WERI-Rb-1 (cell line): ENCODE measurements at places on chromosomes 1 and 21.

- no peak for DNase-seq
These were observed 35.5 kb downstream of the OVGP1 start for GRCh38 chr1:111392042-111392441.

DNA sequence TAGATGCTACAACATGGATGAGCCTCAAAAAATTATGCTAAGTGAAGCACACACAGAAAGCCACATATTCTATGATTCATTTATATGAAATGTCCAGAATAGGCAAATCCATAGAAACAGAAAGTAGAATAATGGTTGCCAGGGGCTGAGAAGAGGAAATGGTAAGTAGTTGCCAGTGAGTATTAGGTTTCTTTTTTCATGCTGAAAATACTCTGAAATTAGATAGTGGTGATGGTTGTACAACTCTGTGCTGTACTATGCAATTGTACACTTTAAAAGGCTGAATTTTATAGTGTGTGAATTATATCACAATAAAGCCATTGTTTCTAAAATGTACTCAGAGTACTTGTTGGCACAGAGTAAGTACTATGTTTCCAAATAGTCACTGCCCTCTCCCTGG is 15.5 kb upstream of the GFI1 start:
- DNase-seq: no peak

GRCh38 chr1:226069811-226070489 is 7.4 kb downstream of the H3-3A start:
- no peak for DNase-seq

- no peak for DNase-seq
These were observed 27.3 kb downstream of the LY9 start for GRCh38 chr1:160823296-160823695.

DNA sequence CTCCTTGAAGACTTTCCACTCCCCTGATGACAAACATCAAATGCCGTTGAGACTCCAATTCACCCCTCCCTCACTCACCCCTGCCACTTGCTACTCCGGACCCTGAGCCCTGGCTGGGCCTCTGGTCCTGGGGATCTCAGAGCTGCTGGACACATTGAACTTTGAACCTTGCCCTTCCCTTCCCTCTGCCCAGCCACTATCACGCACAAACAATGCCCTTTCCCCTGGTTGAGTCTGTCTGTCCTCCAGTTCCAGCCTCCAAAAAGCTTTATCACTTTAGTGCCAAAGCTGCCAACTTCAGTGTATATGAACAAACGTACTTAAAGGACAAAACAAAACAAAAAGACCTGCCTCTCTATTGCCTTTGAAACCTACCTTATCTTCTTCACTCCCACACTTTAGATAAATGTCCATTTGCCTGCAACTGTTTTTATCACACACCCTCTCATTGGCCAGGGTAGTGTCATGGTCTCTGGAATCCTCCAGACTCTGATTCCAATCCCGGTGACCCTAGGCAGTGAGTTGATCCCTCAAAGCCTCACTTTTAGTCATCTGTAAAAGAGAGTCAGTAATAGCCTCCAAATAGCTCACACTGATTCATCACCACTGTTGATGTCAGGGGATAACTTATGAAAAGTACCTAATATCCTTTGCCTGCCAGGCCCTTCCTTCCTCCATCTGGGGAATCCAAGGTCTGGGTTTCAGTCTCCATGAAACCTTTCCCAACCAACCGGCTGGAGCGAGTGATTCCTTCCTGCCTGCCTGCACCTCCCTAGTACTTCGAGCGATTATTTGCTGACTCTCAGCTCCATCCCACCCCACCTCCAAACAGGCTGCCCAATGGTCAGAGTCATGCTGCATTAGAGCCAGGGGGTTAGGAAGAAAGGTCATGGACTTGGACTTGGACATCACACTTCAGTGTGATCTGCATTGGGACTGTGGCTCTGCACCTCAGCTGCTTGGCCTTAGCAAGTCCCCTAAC is 15.9 kb upstream of the SPOCD1 start:
- DNase-seq: no peak

GRCh38 chr1:222129041-222129440 is 387.2 kb upstream of the DUSP10 start:
- no peak for DNase-seq

GRCh38 chr1:182066934-182067333 is 5.4 kb upstream of the ZNF648 start:
- no peak for DNase-seq

DNA sequence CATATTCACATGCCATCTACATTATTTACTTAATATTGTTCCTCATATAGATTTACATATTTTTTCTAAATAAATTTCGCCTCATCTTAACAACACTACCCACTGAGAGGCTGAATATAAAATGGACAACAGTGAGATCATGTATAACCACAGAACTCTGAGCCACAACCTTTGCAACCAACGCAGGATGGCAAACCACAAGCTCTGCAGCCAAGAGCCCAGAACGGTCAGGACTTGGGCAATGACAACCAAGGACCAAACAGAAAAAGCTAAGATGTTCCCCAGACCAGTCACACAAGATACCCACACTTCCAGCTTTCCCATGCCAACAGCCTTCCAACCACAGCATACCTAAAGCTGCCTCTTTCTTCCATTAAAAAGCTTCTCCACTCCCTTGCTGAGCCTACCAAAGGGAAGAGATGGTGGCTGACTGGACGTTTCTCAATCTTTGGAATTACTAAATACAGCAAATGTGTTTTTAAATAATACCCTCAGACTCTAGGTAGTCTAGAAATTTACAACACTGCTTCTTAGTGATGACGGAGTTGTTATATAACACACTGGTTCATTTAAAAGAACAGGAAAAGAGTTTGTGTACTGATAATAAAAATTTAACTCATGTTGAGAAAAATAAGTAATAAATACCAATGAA is 117.9 kb downstream of the AKT3 start:
- no peak for DNase-seq

- no peak for DNase-seq
These were observed 32.3 kb downstream of the EEIG2 start for GRCh38 chr1:108592030-108592759.

GRCh38 chr1:12458571-12458970 is 159.4 kb downstream of the DHRS3 start:
- no peak for DNase-seq

DNA sequence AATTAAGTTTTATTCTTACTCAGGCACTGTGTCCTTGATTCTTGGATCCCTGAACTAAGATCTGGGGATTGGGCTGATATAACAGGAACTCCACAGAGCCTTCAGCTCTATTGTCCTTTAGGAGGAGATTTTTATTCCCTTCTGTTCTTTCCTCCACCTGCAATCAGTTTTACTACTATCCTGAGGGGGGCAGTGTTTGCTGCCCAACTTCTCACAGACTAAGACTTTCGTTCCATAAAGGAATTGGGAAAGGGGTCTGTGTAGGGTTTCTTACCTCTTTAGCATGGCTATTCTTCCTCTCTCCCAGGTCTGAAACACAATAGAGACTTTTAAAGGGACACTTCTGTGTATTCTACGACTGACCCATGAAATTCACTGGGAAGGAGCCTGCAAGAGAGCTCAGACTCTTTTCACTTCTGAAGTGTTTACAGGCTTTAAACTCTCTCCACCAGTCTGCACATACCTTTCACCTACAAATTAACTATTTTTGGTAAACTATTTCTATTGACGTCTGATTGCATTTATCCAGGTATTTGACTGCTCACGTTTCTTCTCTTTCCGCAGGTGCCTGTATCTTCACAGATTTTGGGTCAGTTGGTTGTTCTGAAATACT is 103.3 kb upstream of the DEPDC1 start:
- peak; percentile 9 for DNase-seq

DNA sequence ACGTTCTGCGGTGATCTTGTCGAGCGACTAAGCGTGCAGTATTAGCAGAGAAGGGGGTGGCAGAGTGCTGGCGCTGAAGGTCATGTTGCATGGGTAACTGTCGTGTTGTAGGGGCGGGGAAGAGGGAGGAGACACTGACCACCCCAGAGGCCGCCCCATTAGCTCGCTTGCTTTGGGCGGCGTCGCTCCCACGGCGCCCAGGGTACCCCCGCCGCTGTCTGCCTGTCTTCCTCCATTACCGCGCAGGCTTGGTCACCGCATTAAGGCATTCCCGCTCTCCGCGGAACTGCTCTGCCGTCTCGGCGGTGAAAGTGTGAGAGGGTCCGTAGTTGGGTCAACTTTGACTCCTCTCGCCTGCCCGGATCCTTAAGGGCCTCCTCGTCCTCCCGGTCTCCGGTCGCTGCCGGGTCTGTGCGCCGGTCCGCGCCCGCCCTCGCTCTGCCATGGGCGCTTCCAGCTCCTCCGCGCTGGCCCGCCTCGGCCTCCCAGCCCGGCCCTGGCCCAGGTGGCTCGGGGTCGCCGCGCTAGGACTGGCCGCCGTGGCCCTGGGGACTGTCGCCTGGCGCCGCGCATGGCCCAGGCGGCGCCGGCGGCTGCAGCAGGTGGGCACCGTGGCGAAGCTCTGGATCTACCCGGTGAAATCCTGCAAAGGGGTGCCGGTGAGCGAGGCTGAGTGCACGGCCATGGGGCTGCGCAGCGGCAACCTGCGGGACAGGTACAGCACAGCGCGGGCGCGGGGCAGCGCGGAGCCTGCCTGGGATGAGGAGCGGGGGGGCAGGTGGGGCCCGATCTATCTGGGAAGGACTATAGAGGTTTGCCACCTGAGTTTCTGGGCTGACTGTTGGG is at the start of gene MTARC2:
TSS of gene MTARC2 (plus strand) at position 234 of the 846 bp plus-strand sequence. CDS start at position 444, 210 bp downstream.
- DNase-seq: peak; percentile 93

- no peak for DNase-seq
These were observed 9.4 kb upstream of the CD55 start for GRCh38 chr1:207311888-207312603.

DNA sequence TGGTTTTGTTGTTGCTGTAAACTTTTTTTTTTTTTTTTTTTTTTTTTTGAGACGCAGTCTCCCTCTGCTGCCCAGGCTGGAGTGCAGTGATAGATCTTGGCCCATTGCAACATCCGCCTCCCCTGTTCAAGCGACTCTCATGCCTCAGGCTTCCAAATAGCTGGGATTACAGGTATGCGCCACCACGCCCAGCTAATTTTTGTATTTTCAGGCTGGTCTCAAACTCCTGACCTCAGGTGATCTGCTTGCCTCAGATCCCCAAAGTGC is 78.9 kb upstream of the SLC45A1 start:
- DNase-seq: no peak

- DNase-seq: peak; percentile 21
These were observed 35.1 kb upstream of the OLIG2 start for GRCh38 chr21:32990666-32991065.

- DNase-seq: no peak
These were observed 4.5 kb downstream of the TRMT1L start for GRCh38 chr1:185152187-185152767.

DNA sequence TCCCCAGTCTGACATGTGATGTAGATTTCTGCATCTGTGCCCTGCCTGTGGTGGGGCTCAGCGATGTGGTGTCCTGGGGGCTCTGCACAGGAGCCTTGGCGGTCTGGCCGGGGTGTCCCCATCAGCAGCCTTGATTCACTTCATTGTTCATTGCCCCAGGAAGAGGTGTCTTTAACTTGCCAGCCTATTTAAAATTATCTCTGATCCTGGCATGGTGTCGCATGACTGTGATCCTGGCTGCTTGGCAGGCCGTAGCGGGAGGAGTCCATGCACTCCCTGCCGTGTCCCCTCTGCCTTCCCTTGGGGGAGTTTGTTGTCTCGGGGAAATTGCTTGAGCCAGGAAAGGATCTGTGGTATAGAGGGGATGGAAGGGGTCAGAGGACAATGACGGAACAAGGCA is 59.9 kb downstream of the TRIM11 start:
- no peak for DNase-seq
